Breast epithelium (tissue), 4 donors: ENCODE measurements at places on chromosomes 2 and 18.
A peak's percentile ranks its signal among the peaks of the same experiment; 100 is the strongest.

DNA sequence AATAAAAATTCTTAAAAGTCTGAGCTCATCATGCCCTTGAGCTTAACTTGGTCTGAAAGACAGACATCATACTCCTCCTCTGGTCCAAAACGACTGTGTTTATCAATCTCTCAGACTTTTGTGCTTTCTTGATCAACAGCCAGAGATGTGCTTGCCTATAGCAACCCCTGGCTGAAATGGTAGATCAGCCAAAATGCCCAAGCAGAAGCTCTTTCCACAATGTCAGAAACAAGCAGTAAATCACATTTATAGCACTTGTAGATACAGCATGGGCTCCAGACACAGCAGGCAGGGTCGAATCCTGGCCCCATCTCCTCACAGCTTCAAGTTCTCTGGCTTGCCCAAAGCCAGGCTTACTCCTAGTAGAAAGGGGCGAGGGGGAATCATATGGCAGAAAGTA lies 110.4 kb upstream of the FOSL2 start:
- H3K27ac ChIP-seq = no peak overlapping the region
- no peaks in the 10 kb centered on the region for H3K4me1 ChIP-seq
- no peak overlapping the region for H3K4me3 ChIP-seq
- H3K27me3 ChIP-seq = no peaks in the 10 kb centered on the region

DNA sequence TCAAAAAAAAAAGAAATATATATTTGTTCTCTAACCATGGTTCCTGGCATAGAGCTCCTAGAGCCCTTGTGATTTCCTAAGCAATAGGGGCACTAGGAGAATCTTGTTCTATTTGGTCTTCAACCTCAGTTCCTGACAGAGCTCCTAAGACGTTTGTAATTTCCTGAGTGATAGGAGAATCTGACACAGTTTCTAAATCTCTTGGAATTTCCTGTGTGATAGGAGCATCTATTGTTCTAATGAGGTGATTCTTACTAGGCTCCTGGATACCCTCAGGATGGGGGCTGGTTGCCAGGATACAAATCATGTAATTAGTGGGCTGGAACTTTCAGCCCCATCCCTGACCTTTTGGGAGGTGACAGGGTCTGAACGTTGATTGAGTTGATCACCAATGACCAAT lies 245.8 kb downstream of the ZEB2 start:
- DNase-seq = no peak
- H3K4me3 ChIP-seq = no peak overlapping the region
- H3K27me3 ChIP-seq = no peaks in the 10 kb centered on the region
- H3K36me3 ChIP-seq = no peaks in the 10 kb centered on the region

DNA sequence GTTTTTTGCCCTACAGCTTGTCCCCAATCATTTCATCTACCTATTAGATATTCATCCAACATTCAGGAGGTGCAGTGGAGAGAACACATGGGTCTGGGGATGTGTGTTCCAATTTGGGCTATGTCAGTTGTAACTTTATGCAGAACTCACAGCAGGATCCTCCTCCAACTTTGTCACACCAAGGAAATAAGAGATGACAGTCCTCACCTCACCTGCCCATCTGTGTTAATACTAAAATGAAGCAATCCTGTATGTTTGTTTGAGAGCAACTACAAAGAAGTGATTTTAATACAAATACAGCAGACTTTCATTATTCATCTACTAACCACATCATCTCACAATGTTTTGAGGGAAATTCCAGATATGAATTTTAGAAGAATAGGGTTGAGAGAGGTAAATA lies 126.7 kb downstream of the ARHGAP15 start:
- no peak overlapping the region for H3K4me3 ChIP-seq
- no peak for DNase-seq
- H3K27ac ChIP-seq = no peak overlapping the region
- H3K27me3 ChIP-seq = no peaks in the 10 kb centered on the region

DNA sequence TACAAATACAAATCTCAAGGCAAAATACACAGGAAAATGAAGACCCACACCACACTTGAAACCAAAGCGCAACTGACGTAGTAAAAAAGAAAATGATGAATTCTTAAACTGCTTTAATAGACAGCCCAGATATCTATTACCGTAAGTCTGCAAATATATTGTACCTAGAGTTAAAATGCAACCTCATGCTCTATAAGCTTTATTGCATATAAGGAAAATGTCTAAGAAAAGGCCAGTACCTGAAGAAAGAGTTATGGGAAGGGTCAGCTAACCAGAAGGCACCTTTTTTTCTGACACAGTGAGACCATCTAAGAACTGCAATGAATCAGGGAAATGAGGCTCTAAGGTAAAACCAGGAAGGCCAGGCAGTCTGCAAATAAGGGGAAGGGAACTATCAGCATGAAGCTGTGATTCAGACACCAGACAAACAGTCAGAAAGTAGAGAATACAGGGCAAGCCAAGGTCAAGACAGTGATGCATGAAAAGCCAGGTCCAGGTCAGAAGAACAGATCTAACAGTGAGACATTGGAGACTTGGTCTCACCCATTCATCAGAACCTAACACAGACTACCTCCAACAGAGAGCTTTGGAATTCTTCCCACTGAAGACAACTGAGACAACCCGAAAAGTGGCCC lies 46.9 kb downstream of the PDE11A start:
- H3K27me3 ChIP-seq = no peaks in the 10 kb centered on the region
- no peaks in the 10 kb centered on the region for H3K36me3 ChIP-seq
- H3K4me1 ChIP-seq = no peaks in the 10 kb centered on the region
- H3K27ac ChIP-seq = no peak overlapping the region
- H3K4me3 ChIP-seq = no peak overlapping the region

DNA sequence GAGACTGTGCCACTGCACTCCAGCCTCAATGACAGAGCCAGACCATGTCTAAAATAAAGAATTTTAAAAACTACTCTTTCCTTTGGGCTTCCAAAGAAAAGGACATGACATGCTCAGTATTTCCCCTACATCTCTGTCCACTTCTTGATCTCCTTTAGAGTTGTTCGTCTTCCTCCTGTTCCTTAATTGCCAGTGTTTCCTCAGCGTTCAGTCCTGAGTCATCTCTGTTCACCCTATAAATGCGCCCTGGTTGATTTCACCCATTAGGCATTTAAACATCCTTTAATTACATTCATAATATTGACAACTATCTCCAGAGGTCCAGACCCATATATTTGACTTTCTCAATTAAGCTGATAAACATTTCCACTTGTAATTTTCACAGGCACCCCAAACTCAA lies 64.0 kb downstream of the AAK1 start:
- H3K4me1 ChIP-seq = no peaks in the 10 kb centered on the region
- H3K27me3 ChIP-seq = no peaks in the 10 kb centered on the region
- H3K36me3 ChIP-seq = no peaks in the 10 kb centered on the region
- H3K4me3 ChIP-seq = no peak overlapping the region
- no peak for DNase-seq

DNA sequence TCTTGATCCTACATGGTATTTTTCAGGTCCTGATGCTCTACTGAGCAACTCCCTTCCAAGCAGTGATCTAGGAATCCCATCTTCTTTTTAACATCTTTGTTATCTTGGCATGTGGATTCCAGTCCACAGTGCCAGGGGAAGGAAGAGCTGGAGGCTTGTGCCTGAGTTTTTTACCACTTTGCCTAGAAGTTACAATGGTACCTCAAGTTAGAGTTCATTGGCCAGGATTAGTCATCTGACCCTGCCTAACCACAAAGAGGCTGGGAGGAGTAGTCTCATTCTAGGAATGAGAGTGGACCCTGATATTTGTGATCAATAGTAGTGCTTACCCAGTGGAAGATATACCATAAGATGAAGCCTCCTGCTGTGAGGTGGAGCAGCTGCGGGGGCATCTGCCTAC lies 109.3 kb downstream of the ADCYAP1 start:
- H3K27me3 ChIP-seq = no peaks in the 10 kb centered on the region
- H3K4me1 ChIP-seq = no peaks in the 10 kb centered on the region
- no peak overlapping the region for H3K4me3 ChIP-seq

DNA sequence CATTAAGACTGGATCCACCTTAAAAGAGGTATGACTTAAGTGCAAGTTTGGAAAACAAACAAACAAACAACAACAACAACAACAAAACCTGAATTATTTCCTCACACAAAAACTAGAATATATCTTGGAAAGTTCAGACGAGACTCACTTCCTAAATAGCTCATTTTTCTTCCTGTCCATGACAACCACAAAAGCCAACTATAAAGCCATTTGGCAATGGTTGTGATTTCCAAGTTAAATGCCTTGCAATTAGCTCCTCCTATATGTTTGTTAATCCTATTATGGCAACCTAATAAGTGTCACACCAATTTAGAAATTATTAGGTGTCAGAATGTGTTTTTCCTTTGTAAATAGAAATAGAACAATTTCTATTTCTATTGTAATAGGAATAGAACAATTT lies 91.6 kb upstream of the ARL5A start:
- no peak overlapping the region for H3K27ac ChIP-seq
- no peaks in the 10 kb centered on the region for H3K4me1 ChIP-seq
- H3K27me3 ChIP-seq = no peaks in the 10 kb centered on the region
- no peak for DNase-seq
- H3K36me3 ChIP-seq = no peaks in the 10 kb centered on the region

- DNase-seq = no peak
- no peak overlapping the region for H3K27ac ChIP-seq
- no peaks in the 10 kb centered on the region for H3K27me3 ChIP-seq
These were observed 6.1 kb downstream of the FAM124B start for GRCh38 chr2:224395620-224396390.

GRCh38 chr2:96386470-96386869 lies 50.9 kb downstream of the NCAPH start:
- H3K4me1 ChIP-seq = no peaks in the 10 kb centered on the region
- H3K27ac ChIP-seq = no peak overlapping the region
- no peaks in the 10 kb centered on the region for H3K36me3 ChIP-seq
- H3K4me3 ChIP-seq = no peak overlapping the region
- no peak for DNase-seq

DNA sequence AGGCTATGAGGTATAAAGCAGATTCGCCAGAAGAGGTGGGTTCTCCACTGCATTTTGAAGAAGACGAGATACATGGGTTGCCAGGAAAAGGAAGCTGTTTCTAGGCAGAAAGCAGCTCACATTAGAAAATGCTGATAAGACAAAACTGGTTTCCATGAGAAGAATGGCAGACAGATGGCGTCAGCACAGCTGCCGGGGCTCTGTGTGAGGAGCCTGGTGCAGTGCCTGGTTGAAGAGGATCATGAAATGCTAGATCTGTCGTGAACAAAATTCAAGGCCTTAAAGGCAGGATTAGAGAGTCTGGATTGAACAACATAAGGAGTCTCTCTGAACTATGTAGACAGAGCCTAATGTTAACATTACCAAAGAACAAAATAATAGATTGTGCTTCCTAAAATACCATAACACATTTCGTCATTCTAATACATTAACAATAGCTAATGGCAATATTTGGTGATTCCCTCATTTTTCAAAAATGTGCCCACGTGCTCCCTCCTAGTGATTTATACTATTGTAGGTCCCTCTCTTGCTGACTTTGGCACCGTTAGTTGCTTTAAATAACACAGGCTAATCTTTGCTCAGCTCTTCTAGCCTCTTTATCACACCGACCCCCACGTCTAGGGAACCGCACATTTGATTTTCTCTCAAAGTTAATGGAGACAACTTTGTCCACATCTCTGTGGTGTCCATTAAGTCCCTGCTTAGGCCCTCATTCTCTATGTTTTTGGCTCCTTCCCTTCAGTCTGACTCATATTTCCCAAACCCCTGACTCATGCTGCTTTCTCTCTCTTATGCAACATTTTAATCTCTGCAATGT lies 38.2 kb downstream of the EFEMP1 start:
- H3K27ac ChIP-seq = peak overlapping the region; percentile 50
- H3K36me3 ChIP-seq = no peaks in the 10 kb centered on the region
- H3K27me3 ChIP-seq = no peaks in the 10 kb centered on the region

- no peak for DNase-seq
- no peaks in the 10 kb centered on the region for H3K27me3 ChIP-seq
- H3K27ac ChIP-seq = peak overlapping the region; percentile 86
These were observed 737 bp upstream of the CYB5A start for GRCh38 chr18:74292541-74292858.

GRCh38 chr18:42092848-42093247 lies 137.8 kb downstream of the PIK3C3 start:
- no peak overlapping the region for H3K27ac ChIP-seq
- H3K27me3 ChIP-seq = no peaks in the 10 kb centered on the region
- H3K4me1 ChIP-seq = no peaks in the 10 kb centered on the region
- no peaks in the 10 kb centered on the region for H3K36me3 ChIP-seq
- H3K4me3 ChIP-seq = no peak overlapping the region
- DNase-seq = no peak

- no peaks in the 10 kb centered on the region for H3K27me3 ChIP-seq
- no peaks in the 10 kb centered on the region for H3K4me1 ChIP-seq
- DNase-seq = no peak
- no peak overlapping the region for H3K4me3 ChIP-seq
- H3K36me3 ChIP-seq = no peaks in the 10 kb centered on the region
These were observed 37.2 kb downstream of the PLEKHA3 start for GRCh38 chr2:178517496-178517895.

DNA sequence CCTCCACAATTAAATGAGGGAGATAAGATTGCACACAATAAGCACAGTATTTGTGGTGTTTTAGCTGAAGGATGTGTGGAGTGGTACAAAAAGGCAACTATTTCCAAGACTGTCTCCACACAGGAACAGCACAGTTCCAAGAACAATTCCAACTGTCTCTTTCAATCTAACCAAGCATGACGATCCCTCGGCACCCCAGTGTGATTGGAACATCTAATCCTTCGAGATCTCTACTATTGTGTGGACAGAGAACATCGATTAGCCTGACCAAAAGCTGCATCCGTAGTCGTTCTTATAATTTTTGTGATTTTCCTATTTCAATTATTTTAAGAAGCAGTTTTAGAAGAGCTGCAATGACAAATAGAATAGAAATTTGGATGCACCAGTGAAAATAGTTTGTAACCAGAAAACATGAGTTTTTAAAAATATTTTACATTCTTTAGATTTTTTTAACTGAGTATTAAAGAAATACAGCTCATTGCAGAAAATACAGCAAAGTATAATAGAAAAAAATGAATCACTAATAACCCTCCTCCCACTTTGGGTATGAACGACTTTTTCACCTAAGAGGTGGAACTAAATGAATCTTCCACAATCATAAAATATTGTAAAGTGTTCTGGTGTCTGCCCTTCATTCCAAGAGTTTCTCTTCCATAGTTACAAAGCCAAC lies 76.4 kb upstream of the CABLES1 start:
- no peaks in the 10 kb centered on the region for H3K36me3 ChIP-seq

- no peak overlapping the region for H3K27ac ChIP-seq
- H3K4me3 ChIP-seq = no peak overlapping the region
- no peaks in the 10 kb centered on the region for H3K27me3 ChIP-seq
- no peaks in the 10 kb centered on the region for H3K4me1 ChIP-seq
- no peaks in the 10 kb centered on the region for H3K36me3 ChIP-seq
These were observed 859.3 kb downstream of the BCL11A start for GRCh38 chr2:59694176-59694575.

GRCh38 chr18:49021433-49022129 lies 70.8 kb upstream of the SMAD7 start:
- H3K4me3 ChIP-seq = no peak overlapping the region
- H3K27me3 ChIP-seq = no peaks in the 10 kb centered on the region
- H3K4me1 ChIP-seq = no peaks in the 10 kb centered on the region
- DNase-seq = peak; percentile 45
- no peaks in the 10 kb centered on the region for H3K36me3 ChIP-seq
- H3K27ac ChIP-seq = no peak overlapping the region
